ENCODE measurements at places on chromosomes 2 and 18. TPM values are rescaled to one million over a fixed set of nuclear protein-coding genes. Genes with fewer than 3 reads are reported as not detected.

GRCh38 chr2:235230821-235231601 lies 262.8 kb upstream of the AGAP1 start:
- H3K27me3 ChIP-seq, result no peaks in the 10 kb centered on the region
- H3K4me3 ChIP-seq, result no peak overlapping the region
- no peak for DNase-seq
- H3K36me3 ChIP-seq, result no peaks in the 10 kb centered on the region
- H3K4me1 ChIP-seq, result no peaks in the 10 kb centered on the region
- H3K27ac ChIP-seq, result no peak overlapping the region

GRCh38 chr18:22742409-22742808 lies 190.7 kb upstream of the RBBP8 start:
- H3K27ac ChIP-seq, result no peak overlapping the region
- H3K4me3 ChIP-seq, result no peak overlapping the region
- H3K36me3 ChIP-seq, result no peaks in the 10 kb centered on the region
- no peak for DNase-seq

Gene NPHP1
- total RNA-seq, result 9.7 TPM

Gene INPP5D
- total RNA-seq, result 11.4 TPM

Gene ZNF396
- total RNA-seq, result 3.9 TPM

DNA sequence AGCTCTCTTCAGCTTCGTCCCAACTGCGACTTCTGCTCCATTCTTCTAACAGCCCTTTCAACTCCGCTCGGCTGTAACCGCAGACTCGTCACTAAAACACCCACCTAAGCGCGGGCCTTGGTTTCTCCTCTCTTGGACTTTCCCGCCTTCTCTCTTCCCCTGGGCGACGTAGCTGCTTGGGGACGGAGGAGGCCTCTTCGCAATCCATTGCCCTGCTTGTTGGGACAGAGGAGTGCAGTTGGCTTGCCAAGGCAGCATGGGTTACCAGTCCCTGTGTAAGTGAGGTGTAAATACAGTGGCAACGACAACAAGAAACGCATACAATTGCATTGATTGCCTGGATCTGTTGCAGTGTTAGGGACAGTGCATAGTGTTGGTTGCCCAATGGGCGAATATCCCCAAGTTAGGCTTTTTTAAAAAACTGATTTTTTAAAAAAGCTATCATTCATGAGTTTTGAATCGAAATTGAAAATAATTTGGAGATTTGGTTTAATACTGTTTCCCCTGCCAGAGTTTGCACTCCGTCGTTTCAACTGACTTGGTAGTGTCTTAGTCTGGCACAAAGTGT lies 484 bp upstream of the DARS1 start:
- DNase-seq, result no peak
- peak overlapping the region; percentile 97 for H3K27ac ChIP-seq
- H3K4me3 ChIP-seq, result peak overlapping the region; percentile 96
- H3K36me3 ChIP-seq, result no peaks in the 10 kb centered on the region

- no peaks in the 10 kb centered on the region for H3K36me3 ChIP-seq
- no peaks in the 10 kb centered on the region for H3K4me1 ChIP-seq
- H3K27ac ChIP-seq, result no peak overlapping the region
- H3K27me3 ChIP-seq, result no peaks in the 10 kb centered on the region
Measured at GRCh38 chr2:37322368-37322767, 2.3 kb downstream of the PRKD3 start.

DNA sequence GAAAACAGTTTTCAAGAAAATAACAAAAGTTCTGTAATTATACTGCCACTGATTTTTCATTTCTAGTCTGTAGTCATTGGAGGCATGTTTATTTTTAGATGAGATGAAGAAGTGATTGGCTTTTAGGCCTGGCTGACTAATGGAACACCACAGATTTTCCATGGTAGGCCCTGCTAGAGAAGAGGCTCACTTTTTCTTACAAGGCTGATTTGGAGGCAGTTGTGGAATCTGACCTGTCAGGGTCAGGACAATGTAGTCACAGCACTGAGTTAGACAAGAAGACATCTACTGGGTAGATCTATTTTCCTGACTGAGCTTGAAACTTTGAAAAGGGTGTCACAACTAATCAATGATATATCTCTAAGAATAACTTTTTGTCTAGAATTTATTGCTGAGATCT lies 43.9 kb downstream of the KDM3A start:
- no peak overlapping the region for H3K4me3 ChIP-seq
- H3K27me3 ChIP-seq, result no peaks in the 10 kb centered on the region
- H3K4me1 ChIP-seq, result no peaks in the 10 kb centered on the region
- DNase-seq, result no peak
- no peak overlapping the region for H3K27ac ChIP-seq

GRCh38 chr2:32915694-32916093 lies 31.1 kb upstream of the LTBP1 start:
- H3K4me3 ChIP-seq, result no peak overlapping the region
- no peak overlapping the region for H3K27ac ChIP-seq
- H3K36me3 ChIP-seq, result no peaks in the 10 kb centered on the region
- H3K27me3 ChIP-seq, result no peaks in the 10 kb centered on the region

Gene MLPH
- 393 TPM for total RNA-seq

GRCh38 chr2:17600556-17601204 lies 60.2 kb downstream of the VSNL1 start:
- H3K4me1 ChIP-seq, result no peaks in the 10 kb centered on the region
- no peak overlapping the region for H3K4me3 ChIP-seq
- no peaks in the 10 kb centered on the region for H3K36me3 ChIP-seq
- DNase-seq, result no peak

Gene RAPH1
- 35.0 TPM for total RNA-seq

DNA sequence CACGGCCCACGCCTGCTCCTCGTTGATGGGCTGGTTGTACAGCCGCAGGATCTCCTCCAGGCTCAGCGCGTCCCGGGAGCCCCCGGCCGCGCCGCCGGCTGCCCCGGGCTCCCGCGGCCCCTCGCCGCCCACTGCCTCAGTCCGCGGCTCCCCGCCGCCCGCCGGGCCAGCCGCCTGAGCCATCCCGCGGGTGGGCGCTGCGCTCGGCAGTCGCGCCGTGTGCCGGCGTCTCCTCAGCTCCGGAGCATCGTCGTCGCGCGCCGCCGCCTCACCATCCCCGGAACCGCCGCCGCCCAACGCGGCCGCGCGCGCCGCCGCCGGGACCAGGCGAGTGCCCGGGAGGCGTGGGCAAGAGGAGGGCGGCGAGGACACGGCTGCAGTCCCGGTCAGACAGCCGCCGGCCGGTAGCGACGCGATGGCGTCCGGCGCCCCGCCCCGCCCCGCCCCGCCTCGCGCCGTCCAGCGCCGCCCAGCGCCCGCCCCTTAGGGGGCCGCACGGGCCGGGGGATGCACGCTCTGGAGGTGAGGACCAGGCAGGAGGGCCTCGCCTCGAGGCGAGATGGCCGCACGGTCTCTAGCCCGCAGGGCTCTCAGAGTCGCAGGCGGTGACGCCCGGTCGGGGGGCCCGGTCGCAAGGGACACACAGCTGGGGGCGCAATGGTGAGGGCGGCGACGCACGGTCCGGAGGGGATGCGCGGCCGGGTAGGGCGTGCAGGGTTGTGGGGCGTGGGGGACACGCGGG lies at the start of gene SPIRE1:
TSS of gene SPIRE1 (minus strand) at position 424 of the 742 bp plus-strand sequence. CDS start at position 183, 241 bp downstream.
- no peaks in the 10 kb centered on the region for H3K4me1 ChIP-seq
- H3K36me3 ChIP-seq, result no peaks in the 10 kb centered on the region
- DNase-seq, result peak; percentile 67

DNA sequence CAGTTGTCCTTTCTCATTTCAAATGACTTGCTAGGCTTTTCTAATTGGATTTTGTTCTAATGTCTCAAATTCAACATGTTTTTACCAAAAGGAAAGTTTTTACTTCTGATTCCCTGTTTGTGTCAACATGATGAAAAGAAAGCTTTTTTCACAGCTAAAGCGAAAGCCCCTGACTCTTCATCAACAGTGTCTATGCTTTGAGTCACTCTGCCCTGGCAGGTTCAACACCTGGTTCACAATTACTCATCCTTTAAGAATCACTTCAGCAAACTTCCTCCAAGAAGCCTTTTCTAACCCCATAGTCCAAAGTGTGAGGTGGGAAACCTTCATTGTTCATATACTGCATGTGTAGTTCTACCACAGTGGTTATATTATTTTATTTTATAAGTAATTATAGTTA lies 7.6 kb upstream of the DSG2 start:
- DNase-seq, result no peak
- no peak overlapping the region for H3K27ac ChIP-seq
- H3K4me3 ChIP-seq, result no peak overlapping the region
- H3K4me1 ChIP-seq, result no peaks in the 10 kb centered on the region

DNA sequence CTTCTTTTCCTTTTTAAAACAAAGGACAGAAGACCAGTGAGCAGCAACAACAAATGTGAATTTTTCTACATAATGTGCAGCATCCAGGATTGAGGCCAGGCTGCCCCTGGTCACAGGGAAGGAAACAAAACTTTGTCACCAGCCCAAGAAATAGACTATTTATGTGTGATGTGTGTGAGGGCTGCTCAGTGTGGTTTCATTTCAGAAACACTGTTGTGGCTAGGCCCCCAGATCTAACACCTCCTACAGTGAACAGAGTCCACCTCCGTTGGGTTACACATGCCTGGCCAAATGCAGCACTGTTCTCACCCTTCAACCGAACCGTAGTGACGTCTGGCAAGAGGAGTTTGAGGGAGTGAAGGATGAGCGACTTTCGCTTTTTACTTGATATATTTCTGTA lies 146.3 kb upstream of the RIOK3 start:
- H3K27ac ChIP-seq, result no peak overlapping the region
- DNase-seq, result no peak
- no peaks in the 10 kb centered on the region for H3K27me3 ChIP-seq
- H3K36me3 ChIP-seq, result no peaks in the 10 kb centered on the region
- no peaks in the 10 kb centered on the region for H3K4me1 ChIP-seq

GRCh38 chr2:42962508-42962953 lies 170.1 kb upstream of the HAAO start:
- peaks cover 15% of the 10 kb centered on the region for H3K4me1 ChIP-seq
- no peak for DNase-seq
- H3K27me3 ChIP-seq, result no peaks in the 10 kb centered on the region
- H3K4me3 ChIP-seq, result no peak overlapping the region
- no peaks in the 10 kb centered on the region for H3K36me3 ChIP-seq

DNA sequence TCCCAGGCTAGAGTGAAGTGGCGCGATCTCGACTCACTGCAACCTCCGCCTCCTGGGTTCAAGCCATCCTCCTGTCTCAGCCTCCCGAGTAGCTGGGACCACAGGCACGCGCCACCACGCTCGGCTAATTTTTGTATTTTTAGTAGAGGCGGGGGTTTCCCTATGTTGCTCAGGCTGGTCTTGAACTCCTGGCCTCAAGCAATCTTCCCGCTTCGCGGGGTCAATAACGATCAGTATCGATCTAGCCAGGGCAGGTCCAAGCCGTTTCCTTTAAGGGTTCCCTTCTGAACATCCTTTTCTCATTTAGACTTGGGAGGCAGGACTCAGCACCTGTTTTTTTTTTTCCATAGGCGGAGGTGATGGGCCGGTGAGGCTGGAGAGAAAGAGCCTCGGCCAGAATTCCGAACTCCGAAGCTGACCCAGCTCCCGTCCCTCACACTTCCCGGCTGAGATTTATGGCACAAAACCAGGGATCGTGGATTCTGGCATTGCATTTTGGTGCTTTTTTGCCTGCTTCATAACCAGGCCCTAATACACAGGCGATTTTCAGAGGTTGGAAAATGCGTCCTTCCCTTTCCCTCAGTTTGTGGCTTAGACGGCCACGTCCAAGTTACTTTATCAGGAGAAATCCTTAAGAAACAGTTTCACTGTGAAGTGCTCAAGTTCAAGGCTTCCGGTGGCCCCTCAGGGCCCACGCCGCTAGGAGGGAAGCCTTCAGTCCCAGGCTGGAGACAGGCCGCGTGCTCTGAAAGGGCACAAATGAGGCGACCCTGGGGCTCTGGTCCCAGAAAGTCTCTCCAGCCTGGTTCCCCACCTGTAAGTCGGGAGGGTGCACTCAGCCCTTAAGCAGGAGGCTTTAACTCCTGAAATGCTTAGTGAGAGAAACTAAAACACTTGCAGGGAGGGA lies 998 bp upstream of the SLC66A3 start:
- no peaks in the 10 kb centered on the region for H3K27me3 ChIP-seq
- no peak for DNase-seq
- no peaks in the 10 kb centered on the region for H3K4me1 ChIP-seq
- H3K27ac ChIP-seq, result peak overlapping the region; percentile 84

GRCh38 chr2:19321946-19322345 lies 36.5 kb downstream of the OSR1 start:
- H3K4me1 ChIP-seq, result no peaks in the 10 kb centered on the region
- no peak overlapping the region for H3K27ac ChIP-seq
- H3K27me3 ChIP-seq, result no peaks in the 10 kb centered on the region

- no peak overlapping the region for H3K4me3 ChIP-seq
- no peak overlapping the region for H3K27ac ChIP-seq
- DNase-seq, result no peak
- H3K36me3 ChIP-seq, result no peaks in the 10 kb centered on the region
- H3K27me3 ChIP-seq, result no peaks in the 10 kb centered on the region
- H3K4me1 ChIP-seq, result no peaks in the 10 kb centered on the region
Measured at GRCh38 chr2:42711896-42712295, 52.0 kb downstream of the OXER1 start.

DNA sequence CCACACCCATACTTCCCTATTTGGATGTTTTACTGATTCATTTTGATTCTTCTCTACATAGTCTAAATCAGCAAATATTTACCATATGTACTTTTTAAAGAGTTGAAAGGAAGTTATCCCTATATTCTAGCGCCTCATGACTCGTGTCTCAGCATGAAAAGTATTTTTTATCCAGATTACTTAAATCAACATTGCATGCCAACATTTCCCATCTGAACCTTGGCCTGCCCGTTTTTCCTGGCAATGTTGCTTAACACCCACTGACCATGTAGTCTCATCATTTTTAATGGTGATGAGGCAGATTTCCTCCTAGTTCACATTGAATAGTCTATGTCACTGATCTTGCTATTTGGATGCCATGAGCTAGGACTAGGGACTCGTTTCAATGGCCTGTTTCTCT lies 13.2 kb upstream of the SCYGR5 start:
- H3K27ac ChIP-seq, result no peak overlapping the region
- no peak overlapping the region for H3K4me3 ChIP-seq
- H3K27me3 ChIP-seq, result no peaks in the 10 kb centered on the region
- no peaks in the 10 kb centered on the region for H3K36me3 ChIP-seq

DNA sequence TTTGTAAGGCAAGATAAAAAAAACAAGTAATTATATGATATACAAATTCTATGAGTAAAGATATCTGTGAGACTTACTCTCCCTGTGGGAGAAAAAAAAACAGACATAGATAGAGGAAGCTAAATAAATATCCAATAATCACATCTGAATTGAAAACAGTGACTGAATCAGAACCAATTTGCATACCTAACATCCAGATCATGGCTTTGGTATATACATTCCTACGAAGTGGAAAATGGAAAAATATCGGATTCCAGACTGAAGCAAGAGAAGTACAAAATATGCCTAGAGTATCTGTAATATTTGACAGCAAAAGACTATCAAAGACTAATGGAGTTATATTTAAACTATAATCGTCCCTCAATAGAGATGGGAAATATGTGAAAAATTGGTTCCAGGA lies 1108.1 kb upstream of the CHAC2 start:
- no peaks in the 10 kb centered on the region for H3K27me3 ChIP-seq
- DNase-seq, result no peak
- no peak overlapping the region for H3K4me3 ChIP-seq
- H3K27ac ChIP-seq, result no peak overlapping the region
- no peaks in the 10 kb centered on the region for H3K4me1 ChIP-seq

GRCh38 chr2:20538308-20539132 lies 91.6 kb downstream of the RHOB start:
- H3K27me3 ChIP-seq, result no peaks in the 10 kb centered on the region
- H3K36me3 ChIP-seq, result no peaks in the 10 kb centered on the region
- peaks cover 12% of the 10 kb centered on the region for H3K4me1 ChIP-seq
- no peak for DNase-seq
- H3K27ac ChIP-seq, result peak overlapping the region; percentile 80

- no peak overlapping the region for H3K27ac ChIP-seq
- H3K36me3 ChIP-seq, result no peaks in the 10 kb centered on the region
- no peak for DNase-seq
- no peaks in the 10 kb centered on the region for H3K4me1 ChIP-seq
- H3K27me3 ChIP-seq, result no peaks in the 10 kb centered on the region
Measured at GRCh38 chr2:6073191-6074088, 381.3 kb downstream of the SOX11 start.

Data from prostate gland (tissue), 2 donors.